ENCODE measurements at places on chromosomes 11 and 22.
A peak's percentile ranks its signal among the peaks of the same experiment; 100 is the strongest.

GRCh38 chr11:68211546-68211945, 1.6 kb downstream of the KMT5B start:
- DNase-seq, result peak; percentile 68

- DNase-seq, result peak; percentile 49
These were observed 667 bp downstream of the RAB6A start for GRCh38 chr11:73760135-73760678.

DNA sequence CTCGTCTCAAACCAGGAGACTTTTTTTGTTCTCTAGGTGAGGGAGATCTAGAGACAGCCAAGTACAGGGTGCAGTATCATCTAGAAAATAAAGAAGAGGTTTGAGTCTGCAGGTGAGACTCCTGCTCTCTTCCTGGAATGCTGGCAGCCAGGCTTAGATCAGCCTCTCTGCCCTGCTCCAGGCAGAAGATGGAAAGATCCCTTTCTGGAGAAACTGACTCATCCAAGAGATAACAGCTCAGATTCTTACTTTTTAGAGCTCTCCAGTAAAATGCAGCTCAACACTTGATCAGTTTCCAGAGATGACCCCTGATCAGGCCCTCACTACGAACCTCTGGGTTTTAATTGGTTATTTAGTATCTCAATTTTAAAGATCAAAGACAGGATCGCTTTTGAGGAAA, 44.6 kb upstream of the EHF start:
- no peak for DNase-seq

- peak; percentile 74 for DNase-seq
These were observed 84.7 kb downstream of the TTC28 start for GRCh38 chr22:28594797-28595462.

DNA sequence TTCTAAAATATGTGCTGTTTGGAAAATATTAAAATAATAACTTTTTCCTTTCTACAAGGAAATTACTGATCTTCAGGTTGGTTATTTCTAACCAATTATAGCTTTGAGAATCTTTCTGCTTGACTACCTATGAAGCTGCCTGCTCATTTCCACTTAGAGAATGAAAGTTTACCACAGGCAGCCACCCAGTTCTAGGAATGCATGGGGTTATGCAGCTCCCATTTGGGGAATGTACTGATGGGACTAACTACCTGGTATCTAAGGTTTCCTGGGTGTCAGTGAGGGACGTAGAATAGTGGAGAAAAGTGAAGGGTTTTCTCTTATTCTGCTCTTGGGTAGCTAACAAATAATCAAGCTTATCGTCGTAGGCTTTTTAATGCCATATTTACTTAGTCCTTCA, 73.4 kb downstream of the DEUP1 start:
- DNase-seq, result no peak

- no peak for DNase-seq
These were observed 13.2 kb upstream of the AIFM3 start for GRCh38 chr22:20953668-20954500.

DNA sequence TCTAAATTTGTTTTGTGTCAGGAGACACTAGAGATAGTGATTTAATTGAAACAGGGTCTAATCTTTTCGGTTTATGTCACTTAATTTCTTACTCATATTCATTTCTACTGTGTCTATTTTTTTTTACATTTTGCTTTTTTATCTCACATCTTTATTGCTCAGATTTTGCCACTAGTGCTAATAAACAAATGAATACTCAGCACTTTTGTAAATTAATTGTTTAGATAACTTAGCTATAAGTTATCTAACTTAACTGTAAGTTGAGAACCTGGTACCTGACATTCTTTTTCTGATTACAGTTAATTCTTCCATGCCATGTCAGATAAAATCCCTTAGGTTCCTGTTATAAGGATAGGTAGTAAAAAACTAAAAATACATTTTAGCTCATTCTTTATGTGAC, 22.1 kb upstream of the OR5M8 start:
- DNase-seq, result no peak
